ENCODE measurements at places on chromosomes 16 and 17.
A peak's percentile ranks its signal among the peaks of the same experiment; 100 is the strongest.

DNA sequence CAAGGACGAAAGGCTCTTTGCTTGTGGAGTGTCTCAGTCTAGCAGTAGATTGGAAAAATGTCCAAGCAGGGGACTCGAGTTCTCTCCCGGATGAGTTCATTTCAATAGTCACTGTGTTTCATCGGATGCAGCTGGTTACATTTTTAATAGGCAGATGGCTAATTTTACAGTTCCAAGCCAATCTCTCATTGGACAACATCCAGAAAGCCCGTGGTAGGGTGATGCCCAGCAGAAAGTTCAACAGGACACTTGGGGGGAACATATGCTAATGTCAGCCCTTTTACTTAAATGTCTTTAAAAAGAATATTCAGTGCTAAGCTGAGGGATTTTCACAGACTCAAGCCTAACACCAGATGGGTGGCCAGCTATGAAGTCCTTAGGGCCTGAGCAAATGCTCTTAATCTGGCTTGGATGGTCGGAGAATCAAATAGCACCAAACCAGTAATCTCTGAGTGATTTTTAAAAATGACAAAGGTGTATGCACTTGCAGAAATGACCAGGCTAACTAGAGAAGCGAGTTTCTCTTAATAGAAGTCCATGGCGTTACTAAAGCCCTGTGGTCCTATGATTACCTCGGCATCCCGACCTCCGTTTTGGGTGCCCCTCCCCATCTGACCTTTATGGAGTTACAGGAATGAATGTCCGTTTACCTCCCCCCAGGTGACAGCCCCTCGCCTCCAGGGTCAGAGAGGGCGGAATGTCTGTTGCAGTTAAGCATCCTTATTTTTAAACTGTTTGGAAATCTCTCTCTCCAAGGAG, 289.2 kb upstream of the SALL1 start:
- no peak for DNase-seq

GRCh38 chr17:81058263-81058871, 23.4 kb downstream of the BAIAP2 start:
- DNase-seq = no peak

- DNase-seq = no peak
Observed at GRCh38 chr17:3035968-3036280, 27.5 kb downstream of the OR1D5 start.

DNA sequence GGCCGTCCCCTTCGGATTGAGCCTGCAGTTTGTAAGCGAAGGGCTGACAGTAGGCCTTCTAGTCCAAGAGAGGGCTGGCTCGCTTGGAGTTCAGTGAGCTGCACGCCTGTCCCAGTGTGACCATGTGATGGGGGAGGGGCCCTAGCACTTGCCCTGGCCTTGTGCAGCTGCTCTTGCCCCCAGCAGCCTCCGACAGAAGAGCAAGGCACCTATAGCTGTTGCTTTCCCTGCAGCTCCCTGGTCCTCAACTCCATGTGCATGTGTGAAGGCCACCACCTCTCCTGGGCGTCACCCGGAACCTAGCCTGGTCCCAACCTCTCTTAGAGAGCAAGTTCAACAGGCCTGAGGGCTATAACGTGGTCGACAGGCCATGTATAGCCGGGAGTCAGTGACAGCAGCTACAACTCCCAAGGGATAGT, 5.6 kb downstream of the SPHK1 start:
- no peak for DNase-seq

DNA sequence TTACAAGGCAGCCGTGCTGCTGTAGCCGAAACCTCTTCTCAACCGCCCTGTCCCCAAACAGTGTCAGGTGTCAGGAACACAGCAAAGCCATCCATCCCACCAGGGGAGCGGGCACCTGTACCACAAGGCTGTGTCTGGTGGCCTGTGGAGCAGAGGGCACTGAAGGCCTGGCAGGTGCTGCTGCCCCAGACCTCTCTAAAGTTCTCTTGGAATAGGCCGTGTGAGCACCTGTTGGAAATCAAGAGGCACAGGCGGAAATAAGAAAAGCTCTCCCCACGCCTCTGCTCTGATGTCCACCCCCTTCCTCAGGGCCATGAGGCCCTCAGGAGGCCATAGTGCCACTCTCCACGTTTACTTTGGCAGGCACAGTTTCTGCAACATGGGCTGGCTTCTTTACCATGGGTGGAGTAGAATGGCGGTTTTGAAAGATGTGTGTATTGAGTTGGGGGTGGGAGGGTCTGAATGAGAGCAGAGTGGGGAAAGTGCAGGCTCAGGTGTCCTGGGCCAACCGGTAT, 99.9 kb upstream of the ZNF750 start:
- DNase-seq = no peak

GRCh38 chr16:79067600-79067999, 532.9 kb downstream of the MAF start:
- DNase-seq = peak; percentile 20

GRCh38 chr17:42281571-42282096, 5.4 kb upstream of the STAT5B start:
- no peak for DNase-seq

DNA sequence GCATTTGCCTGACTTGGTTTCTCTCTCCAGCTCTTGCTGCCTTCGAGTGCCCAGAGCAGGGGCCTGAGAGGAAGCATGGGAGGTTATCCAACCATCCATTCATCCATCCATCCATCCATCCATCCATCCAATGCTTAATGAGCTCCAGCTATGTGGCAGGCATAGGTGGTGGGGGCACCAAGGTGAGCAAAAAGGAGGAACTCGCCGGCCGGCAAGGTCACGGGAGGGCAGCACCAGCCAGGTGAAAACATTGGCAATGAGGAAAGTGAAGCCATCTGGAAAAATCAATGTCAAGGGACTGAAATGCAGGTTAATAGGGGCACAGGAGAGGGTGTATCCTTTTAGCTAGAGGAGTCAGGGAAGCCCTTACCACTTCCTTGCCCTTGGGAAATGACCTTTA, 18.2 kb upstream of the DOK4 start:
- DNase-seq = no peak

GRCh38 chr16:84056933-84057332, 14.3 kb upstream of the SLC38A8 start:
- no peak for DNase-seq

DNA sequence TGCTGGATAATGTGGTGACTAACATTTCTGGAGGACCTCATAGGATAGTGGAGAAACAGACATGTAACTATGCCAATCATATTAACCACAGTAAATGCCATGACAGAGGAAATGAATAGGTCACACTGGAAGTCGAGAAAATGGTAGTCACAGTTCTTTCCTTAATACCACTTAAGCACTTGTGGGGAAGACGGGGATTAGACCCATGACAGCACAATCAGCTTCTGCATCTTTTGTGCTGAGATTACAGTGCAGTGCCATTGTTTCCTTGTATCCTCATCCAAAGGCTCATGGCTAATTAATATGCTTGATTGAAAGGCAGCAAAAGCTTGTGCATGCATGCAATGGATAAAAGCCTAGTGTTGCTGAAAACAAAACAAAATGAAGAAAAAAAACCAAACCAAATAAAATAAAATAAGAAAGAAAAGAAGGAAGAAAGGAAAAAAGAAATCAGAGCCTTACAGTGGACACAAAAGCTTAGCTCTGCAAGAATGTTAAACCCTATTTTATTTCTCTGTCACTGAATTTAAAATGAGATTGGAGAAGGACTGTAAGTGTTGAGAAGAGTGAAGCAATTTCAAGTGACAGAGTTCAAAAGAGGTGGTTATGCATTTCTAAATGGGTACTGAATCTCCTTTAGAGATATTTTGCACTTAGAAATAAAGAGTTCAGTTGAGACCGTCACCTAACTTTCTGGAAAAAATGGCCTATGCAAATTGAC, 1011.9 kb downstream of the CDH8 start:
- no peak for DNase-seq

DNA sequence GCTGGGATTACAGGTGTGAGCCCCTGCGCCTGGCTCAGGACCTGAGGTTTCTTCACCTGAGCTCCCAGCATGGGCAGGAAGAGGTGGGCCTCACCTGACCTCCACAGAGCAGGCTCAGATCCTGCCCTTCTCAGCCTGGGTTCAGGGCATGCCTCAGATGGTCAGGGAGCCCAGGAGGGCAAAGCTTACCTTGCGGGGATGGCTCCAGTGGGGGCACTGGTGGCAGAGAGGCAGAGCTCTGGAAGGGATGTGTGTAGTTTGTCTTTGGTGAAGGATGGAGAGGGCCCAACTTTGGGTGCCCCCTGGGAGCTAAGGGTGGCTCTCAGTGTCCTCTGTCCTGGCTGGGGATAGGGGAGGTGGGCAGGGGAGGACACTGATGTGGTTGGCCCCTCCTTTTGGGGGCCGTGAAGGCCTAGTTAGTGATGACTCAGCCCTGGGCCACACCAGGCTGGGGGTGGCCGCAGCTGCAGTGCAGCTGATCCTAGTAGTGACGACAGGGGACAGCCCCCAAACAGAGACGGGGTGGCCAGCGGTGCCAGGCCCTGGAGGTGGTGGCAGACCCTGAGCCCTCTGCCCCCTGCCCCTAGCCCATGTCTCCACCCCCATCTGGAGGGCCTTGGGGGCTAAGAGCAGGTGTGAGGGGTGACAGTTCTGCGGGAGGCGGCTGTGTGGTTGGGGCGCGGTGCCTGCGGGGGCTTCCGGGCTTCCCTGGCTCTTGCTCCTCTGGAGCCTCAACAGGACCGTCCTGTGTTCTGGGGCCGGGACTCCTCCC, 5.8 kb downstream of the NHERF2 start:
- DNase-seq = no peak

GRCh38 chr17:17484451-17484899, 7.7 kb downstream of the MED9 start:
- DNase-seq = no peak

DNA sequence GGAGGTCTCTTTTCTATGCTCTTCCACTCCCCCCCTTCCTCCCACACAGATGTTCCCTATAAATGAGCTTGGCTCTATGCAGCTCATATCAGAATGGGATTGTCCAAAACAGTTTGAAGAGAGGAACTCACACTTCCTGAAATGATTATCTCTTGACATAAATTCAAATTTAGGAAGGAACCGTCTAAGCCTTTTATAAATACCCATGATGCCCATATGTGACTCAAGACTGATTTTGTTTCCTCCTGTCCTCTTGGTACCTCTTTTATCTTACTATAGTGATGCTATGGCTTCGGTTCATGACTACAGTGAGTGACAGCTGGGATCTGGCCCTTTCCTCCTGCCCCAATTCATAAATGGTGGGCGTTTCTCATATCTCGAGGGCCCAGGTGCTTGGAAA, 16.6 kb upstream of the TERF2 start:
- no peak for DNase-seq

DNA sequence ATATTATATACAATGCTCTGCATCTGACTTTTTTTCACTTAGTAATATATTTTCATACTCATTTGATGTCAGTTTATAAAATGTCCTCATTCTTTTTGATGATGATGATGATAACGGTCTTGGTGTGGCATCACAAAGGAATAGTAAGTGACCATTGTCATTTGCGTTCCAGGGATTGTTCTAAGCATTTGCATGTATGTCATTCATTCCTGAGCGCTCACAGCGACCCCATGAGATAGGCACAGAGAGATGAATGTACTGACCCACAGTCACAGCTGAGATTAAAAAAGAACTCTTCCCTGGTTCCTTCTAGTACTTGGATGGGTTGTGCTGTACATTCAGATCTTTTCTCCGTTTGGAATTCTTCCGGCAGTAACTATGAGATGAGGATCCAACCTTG, 21.2 kb upstream of the MSI2 start:
- no peak for DNase-seq

DNA sequence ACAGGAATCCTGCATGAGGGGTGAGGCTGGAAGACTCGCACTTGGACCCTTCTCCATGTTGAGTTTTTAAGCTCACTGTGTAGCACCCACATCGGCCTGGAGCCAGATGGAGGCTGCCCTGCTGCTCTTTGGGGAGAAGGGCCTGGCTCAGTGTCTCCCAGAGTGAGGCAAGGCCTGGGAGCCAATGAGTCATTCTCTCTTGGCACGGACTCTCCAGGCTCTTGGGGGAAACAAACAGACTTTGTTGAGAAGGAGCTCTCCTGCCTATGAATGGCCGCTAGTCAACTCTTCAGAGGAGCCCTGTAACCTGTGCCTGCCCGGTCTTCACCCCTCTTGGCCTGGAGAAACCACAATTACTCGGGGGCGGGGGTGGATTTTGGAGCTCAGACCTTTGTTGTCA, 50.8 kb upstream of the MAF start:
- DNase-seq = peak; percentile 71

GRCh38 chr17:71111460-71111859, 942.1 kb downstream of the KCNJ2 start:
- no peak for DNase-seq

GRCh38 chr17:78828470-78829185, 12.0 kb downstream of the USP36 start:
- peak; percentile 41 for DNase-seq

DNA sequence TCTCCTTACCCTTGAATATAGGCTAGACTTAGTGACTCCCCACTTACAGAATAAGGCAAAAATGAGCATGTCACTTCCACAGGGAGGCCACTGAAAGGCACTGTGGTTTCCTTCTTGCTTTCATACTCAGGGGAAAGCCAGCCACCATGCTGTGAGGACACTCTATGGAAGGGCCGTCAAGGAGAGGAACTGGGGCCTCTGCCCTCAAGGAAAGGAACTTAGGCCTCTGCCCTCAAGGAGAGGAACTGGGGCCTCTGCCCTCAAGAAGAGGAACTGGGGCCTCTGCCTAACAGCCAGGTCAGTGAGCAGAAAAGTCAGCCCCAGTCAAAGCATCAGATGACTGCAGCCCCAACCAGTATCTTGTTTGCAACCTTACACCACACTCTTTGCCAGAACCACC, 30.1 kb downstream of the VPS35 start:
- no peak for DNase-seq

- peak; percentile 58 for DNase-seq
Observed at GRCh38 chr16:84928679-84929420, 82.5 kb downstream of the ZDHHC7 start.

DNA sequence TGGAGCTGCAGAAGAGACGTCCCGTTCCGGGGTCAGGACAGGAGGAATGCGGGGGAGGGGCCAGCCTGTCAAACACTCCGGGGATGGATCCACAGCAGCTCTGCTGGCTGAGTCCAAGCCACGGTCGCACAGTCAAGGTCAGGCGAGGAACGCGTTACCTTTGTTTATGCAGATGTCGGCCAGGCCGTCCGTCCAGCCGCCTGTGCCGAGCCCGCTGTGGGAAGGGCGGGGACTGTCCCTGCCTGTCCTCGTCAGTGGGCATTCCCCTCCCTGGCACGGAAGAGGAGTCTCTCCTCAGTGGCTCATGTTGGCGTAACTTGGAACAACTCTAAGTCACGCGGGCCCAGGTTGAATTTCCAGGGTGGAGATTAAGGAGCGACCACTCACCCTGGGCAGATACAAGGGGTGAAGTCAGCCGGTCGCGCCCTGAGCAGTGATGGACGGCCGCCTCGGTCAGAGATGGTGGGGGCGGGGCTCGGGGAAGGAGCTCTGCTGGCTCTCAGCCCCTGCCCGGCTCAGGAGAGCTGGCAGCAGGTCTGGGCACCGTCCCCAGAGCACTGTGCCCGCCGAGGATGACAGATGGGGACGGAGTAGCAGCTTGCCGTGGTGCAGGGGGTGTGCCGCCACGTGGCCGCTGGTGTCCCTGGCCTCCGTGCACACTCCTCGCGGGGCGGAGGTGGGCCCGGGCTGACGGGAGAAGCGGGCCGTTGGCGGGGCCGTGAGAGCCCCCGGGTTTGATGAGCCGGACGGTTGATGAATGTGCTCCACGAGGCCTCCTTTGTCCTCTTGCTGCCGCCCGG, 7.3 kb downstream of the CACNA1H start:
- DNase-seq = no peak

- DNase-seq = no peak
Observed at GRCh38 chr16:67845291-67846062, 1.3 kb upstream of the NUTF2 start.

- no peak for DNase-seq
Observed at GRCh38 chr17:67412032-67412431, 35.0 kb downstream of the PITPNC1 start.

GRCh38 chr17:62648251-62648955, 20.9 kb downstream of the MRC2 start:
- no peak for DNase-seq

GRCh38 chr16:4602331-4602730, 12.4 kb downstream of the UBALD1 start:
- DNase-seq = no peak
